ENCODE measurements at places on chromosomes 2 and 18.
A peak's percentile ranks its signal among the peaks of the same experiment; 100 is the strongest.

DNA sequence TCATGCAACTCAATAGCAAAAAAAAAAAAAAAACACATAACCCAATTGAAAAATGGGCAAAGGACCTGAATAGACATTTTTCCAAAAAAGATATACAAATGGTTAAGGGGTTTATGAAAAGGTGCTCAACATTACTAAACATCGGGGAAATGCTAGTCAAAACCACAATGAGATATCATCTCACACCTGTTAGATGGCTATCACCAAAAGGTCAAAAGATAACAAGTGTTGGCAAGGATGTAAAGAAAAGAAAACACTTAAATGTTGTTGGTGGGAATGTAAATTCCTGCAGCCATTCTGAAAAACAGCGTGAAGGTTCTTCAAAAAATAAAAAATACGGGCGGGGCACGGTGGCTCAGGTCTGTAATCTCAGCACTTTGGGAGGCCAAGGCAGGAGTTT lies 112.4 kb upstream of the CAB39 start:
- no peak for DNase-seq

- DNase-seq, result no peak
Observed at GRCh38 chr18:61953161-61953560, 60.4 kb upstream of the RNF152 start.

GRCh38 chr2:227238238-227239237 lies 74.1 kb downstream of the COL4A3 start:
- peak; percentile 31 for DNase-seq

DNA sequence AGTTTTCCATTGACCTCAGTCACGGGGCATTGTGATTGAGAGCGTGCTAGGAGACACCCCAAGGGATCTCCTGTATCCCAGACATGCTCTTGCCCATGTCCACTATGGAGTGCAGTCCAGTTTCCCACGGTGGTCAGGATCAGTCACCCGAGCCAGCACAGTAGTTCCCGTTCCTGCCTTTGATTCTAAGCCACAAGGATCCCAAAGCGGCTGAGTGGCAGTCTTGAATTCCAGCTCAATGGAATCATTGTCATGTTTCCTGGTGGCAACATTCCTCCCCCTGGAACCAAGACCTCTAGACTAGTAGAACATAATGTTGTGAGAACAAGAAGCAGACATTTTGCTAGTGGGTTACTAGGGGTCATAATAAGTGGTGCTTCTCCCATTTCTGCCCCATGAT lies 154.3 kb downstream of the SEPTIN10 start:
- no peak for DNase-seq

Measured in stimulated activated CD4-positive, alpha-beta T cell treated with anti-CD3 and anti-CD28 coated beads, Interleukin-2, amount 100 ng/mL, for 4 hours (primary cell).